Nasal cavity respiratory epithelium epithelial cell of viscerocranial mucosa (primary cell): ENCODE measurements at places on chromosomes 5 and 9. TPM values are rescaled to one million over a fixed set of nuclear protein-coding genes. Genes with fewer than 3 reads are reported as not detected.

Gene CCDC171
- total RNA-seq, result 2.3 and 3.8 TPM in 2 replicates

Gene SLC25A2
- 0.14 TPM in 1 of 2 replicates, not detected in the other for total RNA-seq

Gene INSL4
- total RNA-seq, result not detected in 2 replicates

Gene FAM81B
- not detected in 2 replicates for total RNA-seq

Gene TRAPPC13
- total RNA-seq, result 28.0 and 29.8 TPM in 2 replicates

Gene AK3
- 56.5 and 60.8 TPM in 2 replicates for total RNA-seq

Gene SPATA31D4
- not detected in 2 replicates for total RNA-seq

Gene TSSK1B
- under 0.01 and 1.1 TPM in 2 replicates for total RNA-seq

Gene CATSPER3
- total RNA-seq, result 0.21 and 0.34 TPM in 2 replicates

Gene ZMAT2
- total RNA-seq, result 66.2 and 67.0 TPM in 2 replicates

Gene ANKRD18A
- total RNA-seq, result 1.0 and 1.9 TPM in 2 replicates

Gene OR1Q1
- not detected in 2 replicates for total RNA-seq

Gene FCN1
- not detected in 2 replicates for total RNA-seq
